ENCODE measurements at places on chromosomes 1 and 21.
A peak's percentile ranks its signal among the peaks of the same experiment; 100 is the strongest.

GRCh38 chr1:10152709-10153284 is 57.6 kb upstream of the KIF1B start:
- peak; percentile 89 for DNase-seq

GRCh38 chr1:241675983-241676382 is 23.9 kb downstream of the WDR64 start:
- DNase-seq = no peak

GRCh38 chr1:204127597-204128242 is 24.1 kb downstream of the ETNK2 start:
- DNase-seq = peak; percentile 61

GRCh38 chr1:54016343-54017282 is 1.4 kb downstream of the LDLRAD1 start:
- no peak for DNase-seq

DNA sequence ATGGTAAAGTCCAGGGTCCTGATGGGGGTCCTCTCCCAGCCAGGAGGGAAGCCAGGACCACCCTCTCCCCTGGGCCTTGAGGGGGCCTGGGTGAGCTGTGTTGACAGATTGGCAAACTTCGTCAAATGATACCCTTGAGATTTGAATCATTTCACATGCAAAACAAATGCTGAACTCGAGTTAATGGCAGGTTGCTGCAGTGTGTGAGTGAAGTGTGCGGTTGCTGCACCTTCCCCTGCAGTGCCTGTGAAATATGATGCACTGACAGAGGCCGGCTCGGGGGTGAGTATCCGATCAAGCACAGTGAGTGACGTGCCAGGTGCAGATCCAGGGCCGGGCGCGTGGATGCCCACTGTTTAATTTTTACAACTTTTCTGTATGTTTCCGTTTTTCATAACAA is 5.7 kb upstream of the KRTAP12-1 start:
- no peak for DNase-seq

- no peak for DNase-seq
These were observed 41.0 kb downstream of the BRINP3 start for GRCh38 chr1:190436615-190437014.

GRCh38 chr1:48214820-48215219 is 7.7 kb upstream of the SLC5A9 start:
- DNase-seq = peak; percentile 7

DNA sequence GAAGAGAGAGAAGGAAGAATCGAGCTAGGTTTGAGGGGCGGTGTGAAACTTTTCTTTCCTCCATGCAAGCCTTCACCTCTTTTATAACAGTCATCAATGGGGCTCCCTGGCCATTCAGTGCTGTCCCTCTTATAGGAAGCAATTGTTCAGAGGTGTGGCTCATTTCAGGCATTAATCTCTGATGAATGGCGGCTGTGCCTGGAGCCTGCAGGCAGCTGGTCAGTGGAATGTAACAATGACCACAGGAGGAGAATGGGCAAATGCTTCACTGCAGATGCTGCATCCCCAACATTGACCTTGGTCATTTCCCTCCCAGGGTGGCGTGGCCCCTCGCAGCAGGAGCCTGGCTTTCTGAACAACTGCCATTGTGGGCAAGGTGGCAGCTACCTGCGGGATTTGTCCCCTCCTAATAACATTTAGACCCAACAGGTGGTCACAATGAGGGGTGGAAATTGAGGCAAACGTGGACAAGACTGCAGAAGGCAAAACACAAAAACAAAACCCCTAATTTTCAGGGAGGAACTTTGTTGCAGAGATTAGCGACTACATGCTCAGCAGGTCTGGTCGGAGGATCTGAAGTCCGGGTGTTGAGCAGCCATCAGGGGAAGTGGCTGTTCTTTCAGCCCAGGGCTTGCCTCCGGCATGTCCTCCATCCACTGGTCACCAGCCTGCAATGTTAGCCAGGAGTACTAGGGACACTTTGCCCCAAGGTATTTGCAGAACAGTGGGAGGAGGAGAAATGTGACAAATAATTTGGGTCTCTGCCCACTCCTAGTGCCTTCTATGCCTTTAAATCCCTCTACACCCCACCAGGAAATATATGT is 97.3 kb upstream of the PAXBP1 start:
- no peak for DNase-seq

GRCh38 chr1:47187926-47188250 is 1.9 kb downstream of the PDZK1IP1 start:
- DNase-seq = no peak

Measured in substantia nigra (tissue), 51 donors.